ENCODE measurements at places on chromosomes 11 and 22.
A peak's percentile ranks its signal among the peaks of the same experiment; 100 is the strongest.

- no peak for DNase-seq
Observed at GRCh38 chr22:50739894-50740293, 1.9 kb downstream of the ACR start.

DNA sequence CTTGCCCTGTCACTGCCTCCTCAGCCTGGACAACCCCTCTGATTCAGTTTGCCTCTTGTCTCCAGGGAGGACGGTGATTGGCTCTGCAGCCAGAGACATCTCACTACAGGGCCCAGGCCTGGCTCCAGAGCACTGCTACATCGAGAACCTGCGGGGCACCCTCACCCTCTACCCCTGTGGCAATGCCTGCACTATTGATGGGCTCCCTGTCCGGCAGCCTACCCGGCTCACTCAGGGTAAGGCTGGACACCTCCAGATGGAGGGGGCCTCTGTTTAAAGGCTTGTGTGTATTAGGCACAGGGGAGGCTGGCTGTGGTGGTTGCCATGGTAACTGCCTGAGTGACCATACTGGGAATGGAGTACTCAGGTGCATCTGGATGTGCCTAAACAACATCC is 8.6 kb downstream of the PHLDB1 start:
- DNase-seq = no peak

- no peak for DNase-seq
Observed at GRCh38 chr11:64094463-64095260, 58.9 kb downstream of the FLRT1 start.

DNA sequence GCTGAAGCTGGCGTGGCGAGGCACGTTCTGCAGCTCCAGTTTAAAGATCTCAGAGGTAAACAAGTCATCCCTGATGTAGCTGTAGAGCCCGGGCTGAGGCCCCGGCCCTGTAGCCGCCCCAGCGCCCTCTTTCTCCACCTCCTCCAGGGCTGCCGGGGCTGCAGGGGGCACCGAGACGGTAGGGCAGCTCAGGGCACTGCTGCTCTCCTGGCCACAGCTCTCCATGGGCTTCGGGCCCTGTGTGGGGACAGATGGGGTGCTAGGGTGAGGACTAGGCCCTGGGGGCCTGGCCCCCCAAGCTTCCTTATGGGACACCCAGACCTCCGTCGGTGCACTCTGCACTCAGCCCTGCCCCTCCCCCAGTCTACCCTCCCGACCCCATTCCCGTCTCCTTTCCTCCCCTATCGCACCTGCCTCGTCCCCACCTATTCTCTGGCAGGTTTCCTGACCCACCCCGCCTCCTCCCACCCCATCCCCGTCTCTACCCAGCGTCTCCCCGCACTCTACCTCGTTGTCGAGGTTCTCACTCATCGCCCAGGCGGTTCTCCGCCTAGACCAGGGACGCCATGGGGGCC is 559 bp downstream of the RANBP1 start:
- no peak for DNase-seq

GRCh38 chr11:67056267-67057204 is at the start of gene RHOD:
Gene RHOD (plus strand): TSS chr11:67056847. CDS start chr11:67056903, 56 bp downstream.
- peak; percentile 52 for DNase-seq

DNA sequence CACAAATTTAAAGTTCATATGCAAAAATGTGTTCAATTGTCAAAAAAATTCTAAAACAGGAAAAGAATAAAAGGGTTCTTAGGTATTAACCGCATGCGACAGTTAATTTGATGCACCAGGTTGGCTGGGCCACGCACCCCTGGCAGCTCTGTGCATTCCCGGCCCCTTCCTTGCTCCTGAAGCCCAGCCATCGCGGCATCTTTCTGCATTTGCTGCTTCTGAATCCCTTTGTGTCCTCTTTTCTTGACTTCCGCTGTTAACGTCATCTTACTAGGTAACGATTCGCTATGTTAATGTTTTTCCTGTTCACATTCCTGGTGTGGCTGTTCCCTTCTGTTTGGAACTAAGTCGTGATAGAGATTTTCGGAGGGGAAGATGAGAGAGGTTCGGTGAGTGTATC is 7.9 kb upstream of the KLHDC7B start:
- DNase-seq = no peak

DNA sequence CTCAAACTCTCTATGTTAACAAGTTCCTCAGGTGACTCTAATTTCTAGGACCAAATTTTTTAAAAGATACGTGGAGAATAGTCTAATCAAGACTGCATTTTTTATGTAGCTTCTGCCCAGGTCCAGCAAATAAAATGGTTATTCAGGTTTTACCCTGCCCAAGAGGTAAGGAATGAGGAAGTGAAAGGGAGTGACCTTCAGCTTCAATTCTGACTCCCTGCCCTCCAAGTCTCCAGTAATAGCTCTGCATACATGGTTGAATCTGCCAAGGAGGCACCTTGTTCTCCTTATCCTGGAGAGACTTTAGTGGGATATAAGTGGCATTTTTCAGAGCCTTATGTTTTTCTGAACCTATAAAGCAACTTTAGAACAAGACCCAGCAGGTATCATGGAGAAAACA is 15.5 kb downstream of the MUC15 start:
- DNase-seq = no peak

- DNase-seq = no peak
Observed at GRCh38 chr11:96783311-96783710, 393.5 kb downstream of the JRKL start.

- DNase-seq = no peak
Observed at GRCh38 chr11:85951428-85952107, 96.4 kb downstream of the CCDC83 start.

- DNase-seq = peak; percentile 21
Observed at GRCh38 chr22:46846150-46846831, 83.8 kb downstream of the TBC1D22A start.

DNA sequence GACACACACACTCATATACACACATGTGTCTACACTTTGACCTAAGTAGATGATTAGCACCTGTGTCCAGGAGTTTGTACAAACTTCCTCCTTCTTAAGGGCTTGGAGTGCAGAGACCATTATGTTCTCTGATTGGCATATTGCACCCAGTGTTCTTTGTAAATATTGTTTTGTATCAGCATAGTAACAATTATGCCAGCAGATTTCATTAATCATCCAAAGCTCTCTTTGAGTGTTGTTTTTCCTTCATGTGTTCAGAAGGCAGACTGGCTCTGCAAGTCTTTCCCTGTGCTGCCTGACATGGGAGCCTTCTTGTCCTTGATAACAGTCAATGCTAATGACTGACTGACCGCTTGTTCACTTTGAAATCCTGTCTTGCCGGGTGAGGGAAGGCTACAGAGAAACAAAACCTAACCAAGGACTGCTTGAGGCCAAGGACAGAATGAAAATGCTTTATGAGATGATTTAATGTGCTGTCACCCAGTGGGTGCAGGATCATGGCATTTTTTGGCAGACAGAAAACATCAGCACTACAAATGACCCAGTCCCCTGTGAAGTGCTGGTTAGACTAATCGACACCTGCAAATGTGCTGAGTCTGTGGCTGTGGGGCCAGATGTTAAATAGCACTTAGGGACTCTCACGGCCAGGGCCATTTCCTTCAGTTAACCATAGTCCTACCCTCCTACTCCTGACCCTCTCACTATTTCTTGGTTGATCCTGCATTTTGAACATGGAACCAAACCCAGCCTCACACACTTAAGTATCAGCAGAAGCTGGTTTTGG is 6.6 kb upstream of the BARX2 start:
- no peak for DNase-seq

GRCh38 chr11:21949763-21950413 is 243.0 kb upstream of the ANO5 start:
- no peak for DNase-seq

GRCh38 chr22:31398231-31398630 is 1.2 kb upstream of the DRG1 start:
- DNase-seq = no peak

DNA sequence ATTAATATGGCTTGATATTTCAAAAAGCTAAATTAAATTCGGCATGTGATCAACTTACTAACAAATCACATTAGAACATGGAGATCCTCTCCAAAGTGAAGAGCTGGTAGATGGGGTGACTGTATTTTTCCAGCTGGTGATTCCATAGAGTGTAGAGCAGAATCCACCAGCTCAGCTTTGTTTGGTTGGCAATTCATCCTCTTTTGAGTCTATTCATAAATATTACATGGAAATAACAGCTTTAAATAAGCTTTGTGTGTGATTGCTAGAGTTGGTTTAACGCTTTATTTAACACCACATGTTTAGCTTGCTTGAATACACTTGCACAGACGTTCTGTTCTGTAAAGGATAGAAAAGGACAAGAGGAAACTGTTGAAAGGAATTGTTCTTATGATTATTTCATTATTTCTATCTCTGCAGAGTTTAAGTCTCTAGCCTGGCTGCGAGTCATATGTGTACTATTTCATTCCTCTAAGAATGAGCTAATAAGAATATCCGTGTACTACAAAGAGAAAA is 738.3 kb upstream of the KIRREL3 start:
- DNase-seq = no peak

GRCh38 chr11:61447601-61448551 is 18.0 kb downstream of the SDHAF2 start:
- no peak for DNase-seq

- DNase-seq = no peak
Observed at GRCh38 chr11:120594746-120595145, 83.2 kb downstream of the GRIK4 start.

GRCh38 chr11:68751004-68751325 is 355 bp downstream of the TESMIN start:
- no peak for DNase-seq

GRCh38 chr11:75004215-75004614 is 15.5 kb downstream of the NEU3 start:
- no peak for DNase-seq

DNA sequence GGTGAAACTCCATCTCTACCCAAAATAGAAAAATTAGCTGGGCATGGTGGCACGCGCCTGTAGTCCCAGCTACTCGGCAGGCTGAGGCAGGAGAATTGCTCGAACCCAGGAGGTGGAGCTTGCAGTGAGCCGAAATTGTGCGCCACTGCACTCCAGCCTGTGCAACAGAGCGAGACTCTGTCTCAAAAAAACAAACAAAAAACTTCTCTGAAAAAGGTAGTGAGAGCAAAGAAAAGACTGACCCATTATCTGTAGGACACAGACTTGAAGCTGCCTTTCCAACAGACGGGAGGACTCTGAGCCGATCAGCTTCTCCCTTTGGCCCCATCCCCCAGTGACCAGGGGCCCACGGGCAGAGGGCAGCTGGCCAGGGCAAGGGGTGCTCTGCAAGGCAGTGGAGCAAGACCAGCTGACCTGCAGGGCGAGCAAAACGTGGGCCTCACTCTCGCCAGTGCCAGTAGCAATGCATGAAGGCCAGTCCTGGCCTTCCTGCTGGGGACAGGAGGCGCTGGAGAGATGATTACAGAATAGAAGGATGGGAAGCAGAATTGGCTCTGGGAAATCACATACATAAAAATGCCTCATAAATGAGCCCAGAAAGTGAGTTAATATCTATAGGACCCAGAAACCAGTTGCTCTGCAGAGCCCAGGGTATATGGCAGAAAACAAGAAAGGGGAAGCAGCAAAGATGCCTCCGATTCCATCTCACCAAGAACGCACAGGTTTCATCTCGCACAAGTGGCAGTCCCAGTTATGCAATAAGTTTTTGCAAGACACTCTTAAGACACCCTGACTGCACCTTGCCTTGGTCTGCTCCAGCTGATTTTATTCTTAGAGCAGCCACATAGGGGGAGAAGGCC is 2.8 kb downstream of the EHD1 start:
- no peak for DNase-seq

GRCh38 chr22:23177197-23177596 is 3.1 kb upstream of the BCR start:
- no peak for DNase-seq

- DNase-seq = no peak
Observed at GRCh38 chr11:65439331-65440181, 17.0 kb downstream of the NEAT1 start.

GRCh38 chr11:96267001-96267495 is 75.9 kb downstream of the MAML2 start:
- DNase-seq = no peak

DNA sequence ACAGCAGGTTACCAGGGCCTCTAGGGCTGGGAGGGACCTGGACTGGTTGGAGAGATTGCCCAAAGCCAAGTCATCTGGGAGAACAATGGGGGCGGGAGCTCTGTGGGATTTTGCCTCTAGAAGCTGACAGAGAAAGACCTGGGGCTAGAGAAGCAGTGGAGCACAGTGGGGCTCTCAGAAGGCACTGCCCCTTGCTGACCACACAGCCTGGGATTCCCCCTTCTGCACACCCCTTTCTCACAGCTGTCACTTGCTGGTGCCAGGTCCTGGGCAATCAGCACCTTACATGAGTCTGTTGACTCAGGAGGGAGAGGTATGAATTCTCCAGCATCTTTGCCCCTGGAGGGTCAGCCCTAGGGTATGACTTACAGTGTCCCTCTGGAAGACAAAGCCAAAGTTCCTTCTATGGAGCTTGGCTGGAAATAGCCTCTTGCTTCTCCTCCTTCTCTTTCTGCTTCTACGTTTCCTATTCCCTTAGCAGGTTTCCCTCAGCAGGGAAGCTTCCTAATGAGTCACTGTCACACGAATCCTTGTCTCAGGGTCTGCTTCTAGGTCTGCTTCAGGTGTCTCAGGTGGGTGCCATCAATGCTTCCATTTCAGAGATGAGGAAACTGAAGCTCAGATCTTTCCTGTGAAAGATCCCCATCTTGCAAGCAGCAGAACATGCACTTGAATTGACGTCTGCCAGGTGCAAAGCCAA is 27.0 kb downstream of the GDPD5 start:
- no peak for DNase-seq

DNA sequence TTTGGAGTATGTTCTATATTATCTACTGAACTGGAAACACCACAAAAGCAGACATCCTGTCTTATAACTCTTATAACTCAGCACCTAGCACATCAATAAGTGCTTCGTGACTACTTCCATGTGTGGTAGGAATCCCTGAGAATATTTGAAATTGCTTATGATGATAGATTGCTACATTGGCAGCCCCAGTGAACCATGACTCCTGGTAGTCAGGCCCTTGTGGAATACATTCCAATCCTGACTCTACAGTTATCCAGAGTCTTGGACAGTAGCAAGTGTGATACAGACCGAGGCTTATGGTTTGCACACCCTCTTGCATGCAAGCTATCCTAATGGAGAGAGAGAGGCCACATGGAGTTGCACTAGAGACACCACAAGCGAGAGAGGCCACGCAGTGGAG is 59.5 kb upstream of the PHF21A start:
- DNase-seq = no peak

GRCh38 chr11:32279672-32280071 is 155.7 kb downstream of the WT1 start:
- no peak for DNase-seq

DNA sequence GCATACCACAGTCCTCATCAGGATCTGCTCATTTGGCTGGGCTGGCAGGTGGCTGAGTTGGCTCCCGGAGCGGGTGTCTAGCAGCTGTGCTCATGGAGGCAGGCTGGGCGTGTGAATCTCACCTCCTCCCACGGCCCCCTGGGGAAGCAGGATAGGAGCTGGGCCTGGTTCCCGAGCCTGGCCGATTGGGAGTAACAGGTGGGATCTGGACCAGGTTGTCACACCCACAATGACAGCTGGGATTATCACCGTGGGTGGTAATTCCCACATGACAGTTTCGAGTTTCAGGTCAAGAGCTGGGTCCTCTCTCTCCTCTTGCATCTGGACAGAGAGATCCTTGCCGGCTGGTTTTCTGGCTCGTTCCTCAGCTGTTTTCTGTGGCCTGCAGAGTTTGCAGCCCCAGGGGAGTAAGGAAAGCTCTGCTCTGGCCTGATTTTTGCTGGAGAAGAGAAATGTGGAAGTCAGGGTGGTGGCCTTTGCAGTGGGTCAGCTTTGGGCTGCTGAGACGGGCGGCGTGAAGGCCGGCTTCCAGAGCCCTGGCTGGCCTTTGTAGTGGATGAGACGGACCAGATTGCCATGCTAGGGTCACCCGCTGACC is 57.0 kb downstream of the BCR start:
- DNase-seq = no peak

Data from stimulated activated naive CD8-positive, alpha-beta T cell treated with anti-CD3 and anti-CD28 coated beads, Interleukin-15, Interleukin-2, amounts not matched to agents 100 U/mL and 50 U/mL, for 24 hours (primary cell).